ENCODE measurements at places on chromosomes 5 and 9.

GRCh38 chr5:6522923-6523322 lies 74.3 kb downstream of the UBE2QL1 start:
- no peak for DNase-seq

- peak; percentile 79 for DNase-seq
These were observed 65.5 kb upstream of the SPRY4 start for GRCh38 chr5:142390334-142390733.

GRCh38 chr5:167375125-167375524 lies 916.3 kb upstream of the WWC1 start:
- no peak for DNase-seq

DNA sequence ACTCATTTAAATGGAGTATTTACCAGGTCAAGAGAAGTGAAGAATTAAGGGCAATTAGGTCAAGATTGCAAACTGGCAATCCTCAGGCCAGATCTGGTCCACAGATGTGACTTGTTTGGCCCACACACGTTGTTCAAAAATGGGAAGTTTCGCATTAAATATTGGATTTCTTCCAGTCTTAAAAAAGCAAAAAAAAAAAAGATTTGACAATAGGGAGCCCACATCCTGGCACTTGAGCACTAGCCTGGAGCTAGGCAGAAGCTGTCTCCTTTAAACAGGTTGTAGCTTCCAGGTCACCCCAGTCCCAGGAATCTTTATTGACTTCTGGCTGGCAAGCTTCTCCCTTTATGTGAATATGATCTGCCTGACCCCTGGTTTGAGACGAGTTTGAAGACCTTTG lies 520.4 kb downstream of the RAB3C start:
- no peak for DNase-seq

Measured in muscle of back (tissue), 13 donors.